Caki2 (cell line): ENCODE measurements at places on chromosomes 1 and 21.
A peak's percentile ranks its signal among the peaks of the same experiment; 100 is the strongest.

GRCh38 chr1:20078171-20078651, 8.2 kb downstream of the PLA2G5 start:
- no peak for DNase-seq

- peak; percentile 94 for DNase-seq
These were observed 184.4 kb downstream of the SIPA1L2 start for GRCh38 chr1:232445361-232446106.

- peak; percentile 76 for DNase-seq
These were observed 41.3 kb downstream of the ZBTB18 start for GRCh38 chr1:244092293-244092963.

DNA sequence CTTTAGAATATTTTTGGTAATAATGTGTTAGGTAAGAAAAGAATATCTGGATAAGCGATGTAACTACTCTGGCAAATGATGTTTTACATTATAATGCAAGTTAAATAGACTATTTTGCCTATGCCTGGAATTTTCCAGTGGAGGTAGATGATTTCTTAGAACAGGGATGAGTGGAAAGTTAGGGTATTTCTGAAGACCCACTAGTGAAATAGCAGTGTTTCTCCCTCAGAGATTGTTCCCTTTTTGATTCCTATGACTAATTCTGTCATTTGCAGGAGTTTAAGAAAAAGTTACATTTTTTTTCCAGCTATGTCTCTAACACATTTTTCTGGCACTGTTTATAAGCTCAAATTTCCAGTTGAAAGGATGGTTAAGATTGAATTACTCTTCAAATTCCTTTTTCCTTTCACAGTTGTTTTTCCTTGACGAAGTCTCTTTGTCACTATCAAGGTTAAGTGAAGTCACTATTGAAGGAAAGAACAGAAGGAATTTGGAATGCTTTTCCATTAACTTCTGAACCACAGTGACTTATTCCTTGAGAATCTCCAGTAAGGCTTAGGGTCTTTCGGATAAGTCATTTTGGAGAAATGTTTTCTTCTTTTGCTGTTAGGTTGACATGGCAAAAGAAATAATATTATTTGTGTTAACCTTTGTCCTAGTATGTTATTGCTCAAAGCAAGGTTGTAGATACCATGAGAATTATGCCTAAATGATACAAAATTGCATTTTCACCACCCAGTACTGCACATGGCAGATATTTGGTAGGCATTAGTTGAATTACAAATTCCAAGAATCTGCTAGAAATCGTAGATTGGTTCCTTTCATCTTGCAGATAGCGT, 42.9 kb upstream of the ZNF326 start:
- peak; percentile 74 for DNase-seq

- peak; percentile 54 for DNase-seq
These were observed 35.7 kb upstream of the ERRFI1 start for GRCh38 chr1:8061673-8062386.

DNA sequence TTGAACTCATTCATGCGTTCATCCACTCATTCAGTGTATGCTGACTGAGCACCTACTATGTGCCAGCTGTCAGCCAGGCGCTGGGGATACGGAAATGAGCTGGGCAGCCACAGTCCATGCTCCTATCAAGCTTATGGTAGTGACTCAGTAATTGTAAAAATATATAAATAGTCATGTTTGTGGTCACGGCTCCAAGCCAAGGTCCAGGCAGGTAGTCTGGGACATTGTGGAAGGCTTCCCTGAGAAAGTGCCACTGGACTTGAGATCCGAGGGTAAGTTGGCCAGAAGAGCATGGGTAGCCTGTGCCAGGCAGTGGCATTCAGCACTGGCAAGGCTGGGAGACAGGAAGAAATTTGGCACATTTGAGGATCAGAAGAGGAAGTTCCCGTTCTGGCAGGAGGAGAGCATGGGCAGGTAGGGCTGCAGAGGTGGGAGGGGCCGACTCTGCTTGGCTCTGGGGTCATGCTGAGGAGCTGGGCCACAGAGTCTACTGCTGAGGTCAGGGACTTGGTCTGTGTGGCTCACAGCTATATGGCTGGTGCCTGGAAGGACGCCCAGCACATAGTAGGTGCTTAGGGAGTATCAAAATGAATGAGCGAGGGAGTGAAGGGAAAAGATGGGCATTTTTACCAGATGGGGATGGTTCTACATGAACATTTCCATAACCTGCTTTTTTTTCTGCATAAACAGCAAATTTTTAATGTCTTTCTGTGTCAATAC, 6.9 kb downstream of the PTPRF start:
- DNase-seq = no peak

GRCh38 chr1:3170561-3171453, 101.8 kb downstream of the PRDM16 start:
- no peak for DNase-seq

- DNase-seq = no peak
These were observed 25.3 kb downstream of the KCNQ4 start for GRCh38 chr1:40808909-40809308.

DNA sequence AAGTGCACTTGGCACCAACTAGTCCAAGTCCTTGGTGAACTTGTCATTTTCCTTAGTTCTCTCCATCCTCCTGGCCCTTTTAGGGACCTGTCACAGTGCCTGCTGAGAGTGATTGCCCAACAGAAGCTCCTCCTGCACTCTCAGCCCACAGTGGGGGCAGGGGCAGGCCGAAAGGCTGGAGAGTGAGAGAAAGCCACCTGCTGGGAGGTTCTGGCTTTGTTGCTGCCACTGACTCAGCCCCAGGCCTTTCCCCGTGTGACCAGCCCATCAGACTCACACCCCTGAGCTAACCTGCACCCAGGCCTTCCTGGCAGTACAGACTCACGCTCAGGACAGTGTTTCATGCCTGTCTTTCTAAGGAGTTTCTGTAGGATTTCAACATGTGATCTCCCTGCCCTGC, 17.1 kb upstream of the PROK1 start:
- DNase-seq = peak; percentile 58

- DNase-seq = peak; percentile 48
These were observed 1423.9 kb upstream of the PRMT6 start for GRCh38 chr1:105632342-105633196.

GRCh38 chr1:7586031-7586941, 184.8 kb upstream of the VAMP3 start:
- DNase-seq = no peak

DNA sequence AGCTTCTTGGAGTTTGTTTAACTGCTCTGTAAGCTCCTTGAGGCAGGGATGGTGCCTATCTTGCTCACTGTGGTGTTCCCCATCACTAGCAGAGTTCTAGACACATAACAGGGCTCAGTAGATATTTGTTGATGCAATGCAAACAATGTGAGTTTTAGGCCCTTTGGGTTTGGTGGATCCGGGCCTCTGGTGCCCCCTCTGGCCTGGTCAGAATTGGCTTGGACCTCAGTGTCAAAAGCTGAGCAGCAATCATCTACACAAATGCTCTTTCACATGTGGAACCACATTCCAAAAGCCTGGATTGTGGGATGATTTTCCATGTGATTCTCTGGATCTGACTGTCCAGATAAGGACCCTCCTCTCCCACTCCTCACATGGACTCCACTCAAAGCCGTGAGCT, 53.4 kb upstream of the BCAR3 start:
- no peak for DNase-seq

DNA sequence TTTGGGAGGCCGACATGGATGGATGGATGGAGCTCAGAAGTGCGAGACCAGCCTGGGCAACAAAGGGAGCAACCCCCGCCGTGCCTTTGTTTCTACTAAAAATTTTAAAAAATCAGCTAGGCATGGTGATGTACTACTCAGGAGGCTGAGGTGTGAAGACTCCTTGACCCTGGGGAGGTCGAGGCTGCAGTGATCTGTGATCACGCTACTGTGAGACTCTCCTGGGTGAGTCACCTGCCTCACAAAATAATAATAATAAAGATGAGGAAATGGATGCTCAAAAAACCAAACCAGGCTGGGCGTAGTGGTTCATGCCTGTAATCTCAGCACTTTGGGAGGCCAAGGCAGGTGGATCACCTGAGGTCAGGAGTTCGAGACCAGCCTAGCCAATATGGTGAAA, 19.2 kb downstream of the DSTYK start:
- peak; percentile 65 for DNase-seq

- DNase-seq = no peak
These were observed 77.0 kb downstream of the ALPL start for GRCh38 chr1:21586222-21586621.

GRCh38 chr1:237503292-237503691, 387.4 kb downstream of the ZP4 start:
- no peak for DNase-seq

- no peak for DNase-seq
These were observed 3.1 kb downstream of the LMNA start for GRCh38 chr1:156117414-156118176.

DNA sequence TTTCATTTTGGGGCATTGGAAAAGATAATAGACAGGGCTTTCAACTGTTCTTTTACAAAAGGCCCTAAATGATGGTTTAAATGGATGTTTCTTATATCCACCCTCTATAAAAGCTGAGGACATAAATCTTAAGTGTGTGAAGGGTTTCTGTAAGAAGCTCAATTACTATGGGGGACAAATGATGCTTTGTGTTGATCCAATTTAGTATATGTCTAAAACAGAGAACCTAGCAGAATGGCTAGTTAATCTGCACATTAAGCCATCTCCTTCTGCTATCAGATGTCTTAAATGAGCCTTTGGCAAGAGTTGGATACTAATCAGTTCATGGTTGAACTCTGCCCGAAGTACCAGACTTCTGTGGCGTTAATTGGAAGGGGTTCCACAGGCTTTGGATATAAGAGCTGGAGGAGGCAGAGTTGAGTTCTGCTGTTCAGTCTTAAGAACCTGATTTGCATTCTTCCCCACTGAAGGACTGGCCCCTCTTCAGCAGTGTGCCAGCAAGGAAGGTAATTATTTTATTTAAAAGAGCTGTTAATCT, 43.1 kb downstream of the PTGFRN start:
- DNase-seq = no peak
